ENCODE measurements at places on chromosomes 12 and 14. TPM values are rescaled to one million over a fixed set of nuclear protein-coding genes. Genes with fewer than 3 reads are reported as not detected.

TAS2R8 gene
- 0.11 TPM for total RNA-seq

KHNYN gene
- 43.3 TPM for total RNA-seq

PYGL gene
- 71.9 TPM for total RNA-seq

SLC39A5 gene
- total RNA-seq: not detected

GATC gene
- total RNA-seq: 22.3 TPM
